ENCODE measurements at places on chromosomes 6 and 20.

DNA sequence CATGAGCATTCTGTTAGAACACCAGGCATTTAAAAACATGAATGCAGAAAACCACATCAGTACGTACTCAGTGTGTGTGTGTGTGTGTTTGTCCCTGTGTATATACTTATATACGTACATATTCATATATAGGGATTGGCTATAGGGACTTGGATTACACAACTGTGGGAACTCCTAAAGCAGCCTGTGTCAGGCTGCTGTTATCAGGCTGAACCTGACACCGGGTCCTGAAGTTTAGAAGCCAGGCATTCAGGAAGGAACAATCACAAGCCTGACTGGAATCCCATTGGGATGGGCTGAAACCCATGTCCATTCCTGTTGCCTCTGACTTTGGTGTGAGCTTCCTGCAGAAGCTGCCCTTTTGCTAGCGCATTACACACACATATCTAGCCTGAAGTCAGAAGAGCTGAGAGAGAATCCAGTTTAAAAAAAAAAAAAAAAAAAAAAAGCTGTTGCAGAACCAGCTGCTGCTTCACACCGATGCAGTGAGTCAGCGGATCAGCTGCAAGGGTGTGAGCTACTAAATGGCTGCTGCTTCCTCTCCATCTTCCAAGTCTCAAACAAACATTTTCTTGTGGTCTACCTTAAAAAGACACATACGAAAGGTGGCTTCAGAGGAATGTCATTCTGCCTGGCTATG lies 348.1 kb downstream of the THBS2 start:
- DNase-seq = peak; percentile 41

- DNase-seq = no peak
Measured at GRCh38 chr6:44035621-44036020, 91.6 kb downstream of the MRPL14 start.

- DNase-seq = no peak
Measured at GRCh38 chr20:32281711-32282110, 4.3 kb downstream of the KIF3B start.

DNA sequence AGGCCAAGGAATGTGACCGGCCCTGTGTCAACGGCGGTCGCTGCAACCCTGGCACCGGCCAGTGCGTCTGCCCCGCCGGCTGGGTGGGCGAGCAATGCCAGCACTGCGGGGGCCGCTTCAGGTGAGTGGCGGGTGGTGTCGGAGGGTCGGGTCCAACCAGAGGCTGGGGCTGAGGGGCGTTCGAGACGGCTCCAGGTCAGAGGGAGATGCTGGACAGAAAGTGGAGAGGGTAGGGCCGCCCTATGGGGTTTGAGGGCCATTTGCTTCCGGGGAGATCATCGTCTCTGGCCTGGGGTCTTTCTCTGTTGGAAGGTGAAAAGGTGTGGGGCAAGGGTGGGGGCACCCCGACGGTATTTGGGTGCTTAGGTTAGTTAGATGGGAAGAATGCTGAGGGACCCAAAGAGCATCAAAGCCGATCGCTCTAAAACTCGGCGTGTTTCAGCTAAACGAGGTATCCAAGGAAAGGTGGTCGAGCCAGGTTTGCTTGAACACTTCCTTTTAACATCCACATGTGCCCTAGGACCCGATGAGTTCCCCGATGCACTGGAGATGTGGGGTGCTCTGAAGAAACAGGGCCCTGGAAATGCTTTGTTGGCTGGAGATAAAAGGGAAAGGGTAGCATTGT lies 691 bp downstream of the ATRN start:
- no peak for DNase-seq

- DNase-seq = peak; percentile 88
Measured at GRCh38 chr20:25233016-25233772, 14.7 kb upstream of the PYGB start.

GRCh38 chr6:30678964-30679726 lies 6.3 kb upstream of the DHX16 start:
- peak; percentile 69 for DNase-seq

GRCh38 chr6:37241131-37241530 lies 16.4 kb upstream of the TBC1D22B start:
- DNase-seq = no peak

DNA sequence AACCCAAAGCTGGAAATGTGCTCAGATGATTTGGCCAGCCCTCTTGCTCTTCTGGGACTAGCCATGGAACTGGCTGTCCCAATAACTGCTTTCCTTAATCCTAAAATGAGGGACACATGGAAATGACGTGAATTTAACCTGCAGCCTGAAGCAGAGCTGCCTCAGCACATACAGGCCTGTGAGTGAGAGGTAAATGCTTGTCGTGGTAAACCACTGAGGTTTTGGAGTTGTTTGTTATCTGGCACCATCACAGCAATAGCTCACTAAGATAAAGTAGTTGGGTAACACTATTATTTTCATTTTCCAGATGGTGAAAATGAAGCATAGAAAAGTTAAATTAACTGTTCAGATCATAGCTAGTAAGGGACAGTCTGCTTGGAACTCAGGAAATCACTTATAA lies 333.4 kb upstream of the CHD6 start:
- DNase-seq = no peak

GRCh38 chr20:44918342-44918741 lies 8.5 kb downstream of the PABPC1L start:
- DNase-seq = no peak

DNA sequence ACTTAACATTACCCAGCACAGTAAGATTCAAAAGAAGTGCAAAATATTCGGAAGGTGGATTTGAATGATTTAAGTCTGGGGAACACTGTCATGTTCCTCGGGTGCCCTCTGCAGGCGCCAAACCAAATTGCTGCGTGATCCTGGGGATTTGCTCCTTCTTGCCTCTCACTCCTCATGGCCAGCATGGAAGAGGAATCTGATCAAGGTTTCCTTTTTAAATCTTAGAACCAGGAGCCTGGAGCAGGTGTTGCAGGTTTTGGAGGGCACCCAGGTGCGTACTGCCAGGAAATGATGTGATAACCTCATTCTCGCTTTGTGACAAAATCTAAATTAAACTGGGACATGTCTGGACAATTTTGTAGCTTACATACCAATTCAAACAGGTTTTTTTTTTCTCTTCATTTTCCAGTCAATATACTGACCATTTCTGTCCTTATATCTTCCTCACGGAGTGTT lies 8.1 kb upstream of the PFDN4 start:
- peak; percentile 80 for DNase-seq

GRCh38 chr6:165701005-165701404 lies 38.0 kb upstream of the PDE10A start:
- DNase-seq = peak; percentile 21

DNA sequence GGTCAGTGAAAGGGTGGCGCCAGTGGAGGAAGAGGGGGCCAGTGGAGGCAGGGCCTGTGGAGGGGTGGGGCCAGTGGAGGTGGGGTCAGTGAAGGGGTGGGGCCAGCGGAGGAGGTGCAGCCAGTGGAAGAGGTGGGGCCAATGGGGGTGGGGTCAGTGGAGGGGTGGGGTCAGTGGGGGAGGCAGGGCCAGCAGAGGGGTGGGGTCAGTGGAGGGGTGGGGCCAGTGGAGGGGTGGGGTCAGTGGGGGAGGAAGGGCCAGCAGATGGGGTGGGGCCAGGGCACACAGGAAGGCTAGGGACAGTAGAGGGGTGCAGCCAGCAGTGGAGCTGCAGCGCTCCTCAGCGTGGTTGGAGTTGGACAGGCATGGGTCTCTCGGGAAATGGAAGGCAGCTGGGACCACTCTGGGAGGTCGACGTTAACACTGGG lies 18.7 kb downstream of the ADRM1 start:
- DNase-seq = no peak

- no peak for DNase-seq
Measured at GRCh38 chr20:49961413-49961812, 21.4 kb upstream of the SNAI1 start.

DNA sequence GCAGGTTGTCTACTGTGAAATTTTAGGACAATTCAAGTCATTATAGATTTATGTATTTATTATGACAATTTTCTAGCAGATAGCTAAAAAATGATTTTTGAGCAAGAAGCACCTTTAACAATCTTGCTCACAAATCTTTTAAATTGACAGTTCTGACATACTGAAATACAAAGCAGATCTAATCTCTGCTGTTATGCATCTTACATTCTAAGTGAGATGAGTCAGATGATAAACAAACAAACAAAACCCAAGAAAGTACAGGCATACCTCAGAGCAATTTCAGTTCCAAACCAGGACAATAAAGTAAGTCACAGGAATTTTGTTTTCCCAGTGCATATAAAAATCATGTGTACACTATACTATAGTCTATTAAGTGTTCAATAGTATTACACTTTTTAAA lies 430.7 kb upstream of the PTCHD4 start:
- no peak for DNase-seq

GRCh38 chr6:142857233-142857761 lies 87.7 kb downstream of the HIVEP2 start:
- DNase-seq = no peak

GRCh38 chr6:67606906-67607828 lies 1027.9 kb upstream of the ADGRB3 start:
- DNase-seq = peak; percentile 41

GRCh38 chr6:163333701-163334663 lies 80.5 kb upstream of the QKI start:
- DNase-seq = no peak

DNA sequence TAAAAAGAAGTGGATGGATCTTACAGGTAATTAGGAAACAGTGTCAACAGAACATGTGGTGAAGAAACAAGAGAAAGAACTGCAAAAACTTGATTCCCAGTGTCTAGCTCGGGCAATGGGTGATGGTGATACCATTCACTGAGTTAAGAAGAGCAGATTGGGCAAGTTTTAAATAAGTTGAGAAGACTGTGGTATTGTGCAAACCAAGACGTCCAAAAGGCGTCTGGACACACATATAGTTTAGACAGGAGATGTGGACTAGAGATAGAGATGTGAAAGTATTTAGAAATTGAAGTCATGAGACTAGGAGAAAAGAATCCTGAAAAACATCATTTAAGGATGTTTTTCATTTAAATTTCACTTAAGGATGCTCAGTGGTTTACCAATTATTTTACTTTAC lies 53.9 kb downstream of the CDK19 start:
- DNase-seq = no peak

Measured in fibroblast of lung (primary cell).